T-helper 2 cell treated with Interferon-gamma antibody and Interleukin-4, amounts not matched to agents 100 ng/mL and 5 ng/mL, for 36 hours (primary cell): ENCODE measurements at places on chromosomes 2 and 18. TPM values are rescaled to one million over a fixed set of nuclear protein-coding genes. Genes with fewer than 3 reads are reported as not detected.

The FAM237A gene
- total RNA-seq, result not detected in 2 replicates

The CRYGD gene
- total RNA-seq, result not detected in 2 replicates

The CHST9 gene
- total RNA-seq, result not detected in 2 replicates

The MAPRE3 gene
- 0.91 and 1.2 TPM in 2 replicates for total RNA-seq

The LYPD6 gene
- total RNA-seq, result not detected in 2 replicates

The AMER3 gene
- total RNA-seq, result not detected in 2 replicates

The SOX11 gene
- total RNA-seq, result not detected in 2 replicates

The TNFAIP6 gene
- total RNA-seq, result not detected in 2 replicates

The KLF7 gene
- 21.8 and 28.8 TPM in 2 replicates for total RNA-seq

The PTH2R gene
- 0.11 and 0.34 TPM in 2 replicates for total RNA-seq

The COL4A4 gene
- total RNA-seq, result 0.07 and 0.11 TPM in 2 replicates

The ALPP gene
- total RNA-seq, result not detected in 2 replicates

The GRB14 gene
- not detected in 2 replicates for total RNA-seq

The DYNAP gene
- total RNA-seq, result not detected in 2 replicates

The LAMA3 gene
- 0.11 TPM in 2 replicates for total RNA-seq

The CPLX4 gene
- not detected in 2 replicates for total RNA-seq

The FABP1 gene
- total RNA-seq, result not detected in 2 replicates

The ACADL gene
- total RNA-seq, result not detected in 2 replicates

The MAP3K19 gene
- not detected in 2 replicates for total RNA-seq

The MSGN1 gene
- not detected in 2 replicates for total RNA-seq

The MBD5 gene
- 38.4 and 41.6 TPM in 2 replicates for total RNA-seq

The DES gene
- total RNA-seq, result not detected in 2 replicates

The TPO gene
- total RNA-seq, result 1.2 and 1.8 TPM in 2 replicates

The HTR2B gene
- total RNA-seq, result 1.2 and 1.3 TPM in 2 replicates

The KRTCAP3 gene
- total RNA-seq, result 3.8 and 5.3 TPM in 2 replicates

The NRP2 gene
- 44.2 and 47.0 TPM in 2 replicates for total RNA-seq

The SF3B1 gene
- total RNA-seq, result 298 and 310 TPM in 2 replicates

The SH3RF3 gene
- total RNA-seq, result 0.23 TPM in 2 replicates

The CCDC148 gene
- total RNA-seq, result not detected in 2 replicates

The KATNAL2 gene
- total RNA-seq, result 0.73 and 1.0 TPM in 2 replicates

The AOX1 gene
- total RNA-seq, result 0.20 TPM in 1 of 2 replicates, not detected in the other

The ALK gene
- total RNA-seq, result not detected in 2 replicates

The ZNF521 gene
- total RNA-seq, result not detected in 2 replicates

The MAP3K20 gene
- 16.8 and 17.1 TPM in 2 replicates for total RNA-seq

The KHK gene
- 11.5 and 12.2 TPM in 2 replicates for total RNA-seq

The ACKR3 gene
- total RNA-seq, result 3.9 and 4.9 TPM in 2 replicates

The TUBA3E gene
- not detected in 2 replicates for total RNA-seq

The C1GALT1C1L gene
- 0.14 and 0.25 TPM in 2 replicates for total RNA-seq

The ODC1 gene
- total RNA-seq, result 63.3 and 64.7 TPM in 2 replicates

The OTOS gene
- total RNA-seq, result not detected in 2 replicates

The EFEMP1 gene
- not detected in 2 replicates for total RNA-seq

The AP1S3 gene
- 8.8 and 10.8 TPM in 2 replicates for total RNA-seq

The CXCR1 gene
- 1.6 and 2.0 TPM in 2 replicates for total RNA-seq

The SULT1C4 gene
- total RNA-seq, result not detected in 2 replicates

The IMPACT gene
- total RNA-seq, result 8.8 and 9.0 TPM in 2 replicates

The SKOR2 gene
- total RNA-seq, result not detected in 2 replicates

The RAB10 gene
- total RNA-seq, result 115 and 119 TPM in 2 replicates

The UNC80 gene
- total RNA-seq, result not detected in 2 replicates

The ELOA2 gene
- not detected in 2 replicates for total RNA-seq

The GYPC gene
- 149 and 153 TPM in 2 replicates for total RNA-seq
